ENCODE measurements at places on chromosomes 12 and 14. TPM values are rescaled to one million over a fixed set of nuclear protein-coding genes. Genes with fewer than 3 reads are reported as not detected.

DNA sequence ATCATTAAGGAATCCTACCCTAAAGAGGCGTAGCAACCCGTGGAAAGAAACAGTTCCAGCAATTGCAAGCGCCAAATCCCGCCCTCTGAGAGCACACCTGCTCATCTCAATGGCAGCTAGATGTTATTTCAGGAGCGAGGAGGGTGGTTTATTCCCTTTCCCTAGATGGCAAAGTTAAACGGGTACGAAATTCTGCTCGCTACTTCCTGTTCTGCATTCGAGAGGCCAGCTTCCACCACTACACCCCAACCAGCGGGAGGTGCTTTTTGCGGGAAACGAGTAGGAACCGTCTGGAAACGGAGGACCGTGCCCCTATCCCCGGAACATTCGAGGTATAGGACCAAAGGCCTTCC is 536 bp downstream of the VPS29 start:
- DNase-seq, result peak; percentile 56

DNA sequence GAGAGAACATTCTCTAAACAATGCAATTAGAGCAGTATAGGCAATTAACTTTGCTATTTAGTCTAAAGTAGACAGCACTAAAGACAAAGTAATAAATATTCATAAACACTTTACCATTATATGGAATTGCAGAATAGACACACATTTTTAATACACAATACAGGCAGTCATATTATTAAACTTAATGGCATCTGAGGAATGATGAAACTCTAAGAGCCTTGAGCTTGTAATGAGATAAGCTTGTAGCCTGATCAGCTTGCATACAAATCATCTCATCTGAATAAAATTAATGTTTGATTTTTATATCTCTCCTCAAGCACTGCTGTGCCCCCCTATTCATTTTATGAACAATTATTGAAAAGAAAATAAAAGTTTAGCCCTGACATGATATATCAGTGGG is 107.6 kb downstream of the MGAT4C start:
- no peak for DNase-seq

GRCh38 chr14:34018564-34019244 is 67.8 kb upstream of the EGLN3 start:
- DNase-seq, result no peak

GRCh38 chr14:54226103-54226502 is 170.7 kb upstream of the CDKN3 start:
- DNase-seq, result no peak

- DNase-seq, result no peak
Observed at GRCh38 chr12:11697131-11697530, 47.7 kb downstream of the ETV6 start.

- no peak for DNase-seq
Observed at GRCh38 chr12:93060666-93061472, 131.8 kb upstream of the EEA1 start.

DNA sequence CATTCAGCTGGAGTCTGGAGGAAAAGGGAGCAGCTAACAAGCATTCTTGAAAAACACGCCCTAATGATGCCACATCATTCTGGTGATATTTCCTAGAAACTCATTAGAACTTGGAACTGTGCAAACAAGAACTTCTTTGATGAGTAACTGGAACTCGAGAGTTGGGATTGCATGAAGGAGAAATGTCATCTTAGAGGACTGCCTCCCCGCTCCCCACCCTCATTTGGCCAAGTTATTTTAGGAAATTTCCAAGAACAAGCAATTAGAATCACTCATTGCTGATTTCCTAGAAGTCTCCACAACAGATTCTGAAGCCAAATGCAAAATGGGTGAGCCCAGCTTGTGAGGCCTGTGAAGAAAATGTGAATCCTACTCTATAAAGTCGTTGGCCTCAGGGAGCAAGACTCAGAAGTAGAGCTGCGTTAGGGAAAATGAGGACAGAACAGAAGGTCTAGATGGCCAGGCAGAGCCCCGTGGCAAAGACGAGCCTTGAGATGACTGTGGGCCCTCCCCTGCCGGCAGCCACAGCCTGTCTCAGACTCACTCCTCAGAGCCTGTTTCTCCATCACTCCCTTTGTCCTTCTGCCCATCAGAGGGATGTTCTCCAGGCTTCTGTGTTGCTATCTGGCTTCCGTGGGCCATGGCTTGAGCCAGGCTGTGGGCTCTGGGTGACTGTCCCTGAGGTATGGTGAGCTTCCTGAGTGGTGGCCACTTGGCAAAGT is 38.4 kb downstream of the RTL1 start:
- peak; percentile 13 for DNase-seq

GRCh38 chr14:55116246-55117030 is 12.6 kb upstream of the LGALS3 start:
- no peak for DNase-seq

- DNase-seq, result peak; percentile 98
Observed at GRCh38 chr14:20989787-20990600, at the start of gene METTL17. Gene METTL17, plus strand, starts transcription at chr14:20989980. Its CDS starts 23 bp downstream, at chr14:20990003.

- no peak for DNase-seq
Observed at GRCh38 chr12:108304633-108305032, 34.5 kb downstream of the CMKLR1 start.

DNA sequence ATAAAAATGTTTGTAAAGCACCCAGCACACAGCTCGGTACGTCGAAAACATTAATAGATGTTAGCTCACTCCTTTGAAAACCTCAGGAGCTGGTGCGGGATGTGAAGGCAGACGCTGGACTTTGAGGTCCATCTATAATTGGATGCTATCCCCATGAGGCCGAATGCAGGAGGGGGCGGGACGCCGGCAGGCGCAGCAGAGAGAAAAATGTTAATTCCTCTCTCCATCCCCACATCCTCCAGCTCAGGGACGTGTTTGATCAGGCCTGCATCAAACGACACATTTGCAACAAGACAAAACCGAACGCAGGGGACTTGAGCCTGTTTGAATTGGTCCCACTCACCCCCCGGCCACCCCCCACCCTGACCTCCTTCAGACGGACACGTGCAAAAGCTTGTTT is 231.0 kb downstream of the RBM19 start:
- no peak for DNase-seq

GRCh38 chr14:99955826-99956455 is 109.3 kb upstream of the EVL start:
- no peak for DNase-seq

DNA sequence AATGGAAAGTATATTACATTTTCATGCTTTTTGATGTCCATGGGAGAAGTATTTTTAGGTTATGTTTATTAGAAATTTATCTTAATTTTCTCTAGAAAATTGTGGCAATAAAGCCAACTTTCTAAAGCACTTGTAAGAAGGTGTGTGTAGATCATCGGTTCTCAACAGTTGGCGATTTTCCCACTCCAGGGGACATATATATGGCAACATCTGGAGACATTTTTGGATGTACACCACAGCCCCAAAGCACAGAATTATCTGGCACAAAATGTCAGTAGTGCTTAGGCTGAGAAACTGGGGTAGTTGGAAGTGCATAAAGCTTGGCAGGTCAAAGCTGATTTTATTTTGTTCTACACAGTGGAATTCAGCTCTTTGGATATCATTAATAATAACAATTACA is 86.9 kb downstream of the FLRT2 start:
- DNase-seq, result no peak

- DNase-seq, result no peak
Observed at GRCh38 chr12:123058481-123058880, 78.0 kb downstream of the ARL6IP4 start.

GRCh38 chr14:68553311-68553710 is 239.6 kb downstream of the ZFP36L1 start:
- no peak for DNase-seq

GRCh38 chr12:15829949-15830348 is 40.8 kb upstream of the EPS8 start:
- no peak for DNase-seq

DNA sequence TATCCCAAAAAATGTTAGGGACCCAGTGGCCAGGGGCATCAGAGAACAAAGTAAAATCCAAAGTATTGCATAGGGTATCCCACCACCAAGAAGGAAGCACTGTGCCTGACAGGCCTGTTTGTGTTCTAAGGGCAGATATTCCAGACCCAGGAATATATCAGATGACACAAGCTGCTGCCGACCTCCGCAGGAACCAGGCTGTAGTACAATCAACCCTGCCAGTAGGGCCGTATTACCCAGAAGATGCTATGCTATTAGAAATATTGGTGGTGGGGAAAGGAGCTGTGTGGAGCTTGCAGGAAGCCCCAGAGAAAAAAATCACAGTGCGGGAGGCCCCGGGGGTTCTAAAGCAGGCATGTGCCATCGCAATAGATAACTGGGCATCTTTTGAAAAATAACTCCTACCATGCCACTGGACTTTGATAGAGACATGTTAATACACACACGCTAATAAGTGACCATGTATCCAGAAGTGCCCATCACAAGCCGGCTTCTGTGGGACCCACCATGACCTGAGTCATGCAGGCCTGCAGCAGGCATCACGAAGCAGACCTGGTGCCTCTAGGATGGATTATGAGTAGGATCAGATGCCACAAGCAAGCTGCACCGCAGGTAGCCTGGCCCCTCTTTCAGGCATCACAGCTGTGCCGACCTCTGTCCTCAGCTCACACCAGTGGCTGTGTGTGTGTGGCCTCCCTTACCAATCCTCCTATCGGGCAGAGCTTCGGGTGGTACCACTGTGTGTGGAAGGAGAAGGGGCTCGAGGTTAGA is 242.7 kb downstream of the BCL11B start:
- no peak for DNase-seq

DNA sequence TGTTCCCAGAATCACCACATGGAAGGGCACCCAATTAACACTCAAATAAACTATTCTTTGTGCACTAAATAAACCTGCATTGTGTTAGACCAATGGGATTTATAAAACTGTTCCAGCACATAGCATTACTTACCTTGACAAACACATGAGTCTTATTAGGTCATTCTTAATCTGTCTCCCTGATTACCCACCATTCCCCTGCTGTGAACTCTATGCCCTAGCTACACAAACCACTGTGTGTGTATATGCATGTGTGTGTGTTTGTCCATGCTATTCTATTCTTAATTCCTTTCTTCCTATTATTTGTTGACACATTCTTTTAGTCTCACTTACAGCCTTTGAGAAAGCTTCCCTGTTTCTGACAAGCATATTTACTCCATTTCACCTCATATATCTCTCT is 303.6 kb upstream of the GARIN6 start:
- DNase-seq, result no peak

DNA sequence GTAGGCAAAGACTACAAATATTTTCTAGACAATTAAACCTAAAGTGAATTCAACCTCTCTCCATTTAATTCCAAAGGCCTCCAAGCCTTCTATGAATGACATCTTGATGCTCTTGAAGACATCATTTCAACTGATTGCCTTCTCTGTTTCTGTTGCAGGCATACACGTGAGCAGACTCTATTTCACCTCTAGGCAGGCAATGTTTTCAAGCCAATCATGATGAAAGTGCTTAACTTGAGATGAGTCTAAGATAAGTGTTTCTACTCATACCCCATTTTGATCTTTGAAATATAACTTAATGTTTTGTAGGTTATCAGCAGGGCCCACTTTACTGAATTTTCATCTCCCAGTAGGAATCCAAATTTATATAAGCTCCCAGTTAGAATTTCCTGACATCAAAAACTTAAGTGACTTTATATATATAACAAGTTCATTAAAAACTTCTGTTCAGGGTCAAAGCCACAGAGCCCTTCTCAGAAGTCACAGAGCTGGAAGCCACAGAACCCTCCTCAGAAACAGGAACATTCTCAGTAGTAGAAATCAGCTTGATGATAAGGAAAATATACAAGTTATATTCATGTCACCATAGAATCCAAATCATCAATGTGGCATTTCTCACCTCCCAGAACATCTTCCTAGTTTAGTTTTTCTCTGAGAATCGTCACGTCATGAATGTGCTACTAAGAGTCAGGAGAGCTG is 108.5 kb downstream of the PHLDA1 start:
- no peak for DNase-seq

- DNase-seq, result no peak
Observed at GRCh38 chr12:30457621-30458289, 237.9 kb downstream of the IPO8 start.

- no peak for DNase-seq
Observed at GRCh38 chr12:49703647-49704137, 3.5 kb downstream of the FMNL3 start.

GRCh38 chr12:57240926-57241401 is 10.0 kb downstream of the STAC3 start:
- no peak for DNase-seq

GRCh38 chr12:120703311-120703942 is 6.8 kb upstream of the UNC119B start:
- no peak for DNase-seq

- DNase-seq, result no peak
Observed at GRCh38 chr12:71503579-71504391, 64.2 kb downstream of the LGR5 start.

GRCh38 chr12:111313833-111314259 is 55.0 kb downstream of the PHETA1 start:
- DNase-seq, result peak; percentile 76

DNA sequence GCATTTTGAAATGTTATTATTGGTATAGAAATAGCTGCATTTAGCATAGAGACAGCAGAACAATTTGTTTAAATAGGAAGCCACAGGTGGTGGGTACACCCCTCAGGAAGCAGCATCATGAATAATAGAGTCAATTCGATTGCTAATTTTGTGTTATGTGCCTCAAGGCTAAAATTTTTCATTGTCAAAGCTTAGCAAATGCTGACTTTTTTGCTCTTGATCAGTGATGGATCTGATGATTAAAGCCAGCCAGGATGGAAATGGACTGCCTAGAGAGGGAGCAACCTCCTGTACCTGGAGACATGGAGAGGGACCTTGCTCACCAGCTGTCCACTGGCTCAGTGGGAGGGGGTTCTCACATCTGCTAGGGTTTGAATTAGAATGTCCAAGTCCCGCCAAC is 4.5 kb upstream of the KRT8 start:
- DNase-seq, result no peak

DNA sequence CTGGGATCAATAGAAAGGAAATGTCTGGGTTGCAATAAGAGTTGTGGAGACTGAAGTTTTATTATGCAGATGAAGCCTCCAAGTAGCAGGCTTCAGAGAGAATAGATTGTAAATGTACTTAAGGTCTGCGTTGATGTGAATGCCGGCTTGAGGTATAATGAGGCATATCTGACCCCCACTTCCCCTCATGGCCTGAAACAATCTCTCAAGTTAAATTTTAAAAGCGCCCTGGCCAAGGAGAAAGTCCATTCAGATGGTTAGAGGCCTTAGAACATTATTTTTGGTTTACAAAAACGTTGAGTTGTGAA is 28.3 kb upstream of the HIGD1C start:
- DNase-seq, result no peak

- DNase-seq, result no peak
Observed at GRCh38 chr12:47311568-47311967, 231.8 kb upstream of the AMIGO2 start.

GRCh38 chr14:22837114-22837749 is 847 bp downstream of the MMP14 start:
- DNase-seq, result no peak

The SLC38A2 gene
- polyA plus RNA-seq, result 131 TPM

The KRT5 gene
- not detected for polyA plus RNA-seq

The GALNT8 gene
- not detected for polyA plus RNA-seq

The PRPF39 gene
- polyA plus RNA-seq, result 24.4 TPM

The IL31 gene
- not detected for polyA plus RNA-seq

The ZFHX2 gene
- 0.88 TPM for polyA plus RNA-seq

The LRP1-AS gene
- polyA plus RNA-seq, result not detected

The PELI2 gene
- 0.79 TPM for polyA plus RNA-seq

The RND1 gene
- polyA plus RNA-seq, result 26.5 TPM

The TBC1D30 gene
- polyA plus RNA-seq, result 0.67 TPM

The HOXC9 gene
- 5.7 TPM for polyA plus RNA-seq
